ENCODE measurements at places on chromosomes 16 and 17. TPM values are rescaled to one million over a fixed set of nuclear protein-coding genes. Genes with fewer than 3 reads are reported as not detected.
A peak's percentile ranks its signal among the peaks of the same experiment; 100 is the strongest.

DNA sequence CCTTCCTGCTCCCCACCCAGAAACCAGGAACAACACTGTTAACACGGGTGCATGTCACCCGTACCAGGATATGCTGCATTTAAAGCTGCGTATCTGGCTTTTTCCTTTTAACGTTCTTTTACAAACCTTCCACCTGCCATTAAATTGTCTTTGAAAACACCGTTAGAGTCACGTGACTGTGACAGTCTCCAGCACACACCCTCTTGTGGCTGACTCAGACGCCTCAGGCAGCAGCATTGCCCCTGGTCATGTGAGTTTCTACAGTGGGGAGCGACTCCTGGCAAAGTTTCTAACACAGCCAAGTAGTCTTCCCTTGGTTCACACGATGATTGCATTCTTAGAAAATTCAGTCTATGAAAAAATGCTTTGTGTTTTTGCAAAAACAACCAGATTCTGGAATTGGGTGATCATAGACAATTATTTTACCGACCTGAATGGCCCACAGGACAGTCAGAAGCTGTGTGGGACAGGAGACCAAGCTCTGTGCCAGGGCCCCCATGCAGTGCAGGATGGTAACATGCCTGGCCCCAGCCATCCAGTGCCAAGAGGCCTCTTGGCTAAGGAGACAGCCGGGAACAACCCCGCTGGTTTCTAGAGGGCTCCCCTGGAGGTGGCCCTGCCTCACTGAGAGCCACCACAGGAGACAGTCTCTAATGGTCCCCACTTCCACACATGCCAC is 199.1 kb downstream of the KATNIP start:
- no peak for DNase-seq

DNA sequence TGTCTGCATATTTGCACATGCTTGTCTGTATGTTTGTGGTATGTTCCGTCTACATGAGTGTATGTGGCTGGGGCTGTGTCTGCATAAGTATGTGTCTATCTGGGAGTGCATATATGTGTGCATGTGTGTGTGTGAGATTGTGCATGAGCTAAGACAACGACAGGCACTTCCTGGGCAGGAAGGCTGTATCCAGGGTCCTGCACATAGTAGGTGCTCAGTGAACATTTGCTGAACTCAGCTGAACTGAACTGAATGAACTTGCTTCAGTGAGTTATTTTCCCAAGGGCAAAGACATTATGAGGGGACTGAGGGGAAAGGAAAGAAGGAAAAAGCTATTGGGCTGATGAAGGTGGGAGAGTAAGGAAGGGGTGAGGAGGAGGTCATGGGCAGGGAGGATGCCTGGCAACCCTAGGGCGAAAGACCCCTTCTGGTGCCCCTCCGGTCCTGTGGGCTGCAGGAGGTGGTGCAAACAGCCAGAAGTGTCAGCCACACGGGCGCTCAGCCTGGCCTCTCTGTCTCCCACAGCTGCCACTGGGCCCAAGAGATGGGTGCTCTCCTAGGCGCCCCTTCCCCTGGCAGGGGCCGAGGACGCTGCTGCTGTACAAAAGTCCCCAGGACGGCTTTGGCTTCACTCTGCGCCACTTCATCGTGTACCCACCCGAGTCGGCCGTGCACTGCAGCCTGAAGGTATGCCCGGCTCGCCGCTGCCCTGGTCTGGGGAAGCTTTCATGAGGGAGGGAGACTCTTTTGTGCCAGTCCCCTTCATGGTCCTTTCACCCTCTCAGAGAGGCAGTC is 29.5 kb downstream of the ARHGAP23 start:
- no peak for DNase-seq

DNA sequence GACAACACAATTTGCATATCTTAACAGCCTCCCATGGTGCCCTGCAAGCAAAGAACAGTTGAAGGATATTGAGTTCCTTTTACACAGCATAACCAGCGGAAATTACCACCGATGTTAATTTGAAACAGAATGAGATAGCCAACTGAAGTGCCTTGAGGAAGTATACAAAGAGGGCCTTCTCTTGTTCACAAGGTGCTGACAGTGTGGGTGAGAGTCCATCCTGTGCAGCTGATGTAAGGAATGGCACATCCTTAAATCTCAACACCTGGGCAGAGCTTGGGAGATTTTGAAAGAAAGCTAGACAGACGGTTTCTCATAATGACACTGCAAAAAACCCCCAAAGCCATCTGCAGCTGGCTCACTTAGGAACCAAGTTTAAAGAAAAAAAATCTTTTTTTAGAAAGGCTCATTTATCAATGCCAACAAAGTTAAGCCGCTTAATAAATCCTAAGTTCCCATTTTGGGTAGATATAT is 818.6 kb downstream of the KCNJ2 start:
- no peak for DNase-seq

Gene OTOP3
- not detected for total RNA-seq

DNA sequence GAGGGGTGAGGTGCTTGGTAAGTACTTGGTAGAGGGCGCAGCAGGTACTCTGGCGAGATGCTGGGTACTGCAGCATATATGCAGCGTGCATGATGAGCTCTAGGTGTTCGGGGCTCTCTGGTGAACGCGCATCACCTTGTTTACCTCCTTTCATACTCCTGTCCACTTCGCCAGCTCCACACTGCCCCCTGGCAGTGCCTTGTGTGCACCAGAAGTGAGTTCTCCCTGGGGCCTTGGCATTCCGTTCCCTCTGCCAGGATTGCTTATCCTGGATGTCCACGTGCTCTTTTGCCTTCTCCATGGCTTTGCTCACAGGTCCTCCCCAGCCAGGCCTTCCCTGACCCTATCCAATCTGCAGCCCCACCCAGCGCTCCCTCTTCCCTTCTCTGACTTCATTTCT is 154.2 kb downstream of the MRM1 start:
- no peak for DNase-seq

DNA sequence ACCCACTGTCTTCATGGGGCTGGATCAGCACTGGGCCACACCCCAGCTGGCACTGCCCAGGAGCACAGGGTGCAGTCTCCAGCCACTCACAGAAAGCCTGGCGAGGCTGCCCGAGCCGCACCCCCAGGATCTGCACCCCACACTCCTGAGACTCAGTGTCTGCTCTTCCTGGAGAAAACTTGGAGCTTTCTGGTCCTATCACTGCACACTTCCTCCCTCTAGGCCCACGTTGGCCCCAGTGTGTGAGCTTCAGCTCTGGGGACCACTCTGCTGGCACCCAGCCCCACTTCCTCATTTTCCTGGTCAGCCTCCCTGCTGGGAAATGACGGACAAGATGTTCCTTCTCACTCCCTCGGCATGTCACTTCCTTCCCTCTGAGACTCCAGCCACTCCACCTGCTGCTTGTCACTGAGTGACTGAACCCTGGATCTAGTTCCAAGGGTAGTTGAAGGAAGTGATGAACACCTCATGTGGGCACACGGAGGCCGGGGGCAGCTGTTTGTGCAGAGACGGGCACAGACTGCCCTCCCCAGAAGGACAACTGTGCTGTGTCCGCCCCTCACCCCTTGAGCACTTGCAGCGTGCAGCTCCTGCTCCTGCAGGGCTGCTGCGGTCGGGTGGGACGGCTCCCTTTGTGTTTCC is 29.0 kb downstream of the ZC3H18 start:
- DNase-seq, result no peak

DNA sequence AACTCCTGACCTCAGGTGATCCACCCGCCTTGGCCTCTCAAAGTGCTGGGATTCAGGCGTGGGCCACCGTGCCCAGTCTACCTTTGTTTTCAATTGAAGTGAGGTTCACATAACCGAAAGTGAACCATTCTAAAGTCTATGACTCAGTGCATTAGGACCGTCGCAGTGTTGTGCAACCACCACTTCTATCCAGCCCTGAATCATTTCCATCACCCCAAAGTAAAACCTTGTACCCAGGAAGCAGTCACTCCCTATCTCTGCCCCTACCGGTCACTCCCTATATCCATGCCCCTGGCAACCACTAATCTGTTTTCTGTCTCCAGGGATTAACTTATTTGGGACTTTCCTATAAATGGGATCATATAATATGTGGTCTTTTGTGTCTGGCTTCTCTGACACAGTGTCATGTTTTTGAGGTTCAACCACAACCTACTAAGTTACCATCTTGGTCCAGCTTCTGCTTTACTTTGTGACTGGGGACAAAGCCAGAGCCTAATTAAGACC is 28.3 kb upstream of the CDC42EP4 start:
- DNase-seq, result no peak

DNA sequence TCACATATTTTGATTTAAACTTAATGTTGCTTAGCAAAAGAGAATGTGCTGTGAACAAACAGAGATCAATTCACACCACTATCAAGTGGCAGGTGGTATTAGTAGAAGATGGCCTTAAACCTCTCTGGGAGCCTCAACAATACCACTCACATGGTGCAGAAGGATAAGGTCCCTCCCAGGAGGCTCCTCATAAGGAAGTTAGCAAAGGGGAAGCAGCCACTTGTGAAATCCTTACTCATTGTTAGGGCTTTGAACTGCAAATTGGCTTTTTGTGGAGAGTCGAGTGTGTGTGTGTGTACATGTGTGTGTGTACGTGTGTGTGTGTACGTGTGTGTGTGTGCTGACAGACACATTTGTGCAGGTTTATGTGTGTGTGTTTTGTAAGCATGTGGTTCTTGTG is 48.9 kb upstream of the ASIC2 start:
- DNase-seq, result no peak

Gene GUCY2D
- not detected for total RNA-seq

Gene CDH1
- 3.2 TPM for total RNA-seq

Gene CCL7
- not detected for total RNA-seq

Gene MYH13
- total RNA-seq, result not detected

- DNase-seq, result no peak
Observed at GRCh38 chr16:66681676-66682075, 14.9 kb downstream of the CMTM4 start.

Gene TTYH2
- total RNA-seq, result 142 TPM

- DNase-seq, result no peak
Observed at GRCh38 chr16:75236736-75237397, 14.6 kb downstream of the BCAR1 start.

DNA sequence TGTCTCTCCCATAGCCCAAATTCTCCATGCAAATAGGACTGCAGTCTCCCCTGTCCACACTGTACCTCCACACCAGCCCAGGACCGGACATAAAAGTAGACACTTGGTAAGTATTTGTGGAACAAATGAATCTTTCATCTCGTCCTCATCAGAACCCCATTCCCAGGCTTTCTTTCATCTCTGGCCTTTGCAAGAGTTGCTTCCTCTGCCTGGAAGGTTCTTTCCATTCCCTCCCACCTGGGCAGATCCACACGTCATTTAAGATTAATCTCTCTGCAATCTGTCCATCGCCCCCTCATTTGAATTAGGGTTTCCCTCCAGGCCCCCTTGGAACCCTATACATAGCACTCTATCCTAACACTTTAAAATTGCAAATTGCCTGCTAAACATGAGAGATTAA is 3.9 kb upstream of the NXPH3 start:
- no peak for DNase-seq

Gene P2RX5
- 23.4 TPM for total RNA-seq

GRCh38 chr17:63644846-63645245 is 22.6 kb downstream of the MAP3K3 start:
- DNase-seq, result no peak

Gene CDH5
- total RNA-seq, result 14.5 TPM

Gene HID1
- 148 TPM for total RNA-seq

GRCh38 chr17:31457391-31458234 is 66.1 kb downstream of the RAB11FIP4 start:
- no peak for DNase-seq

DNA sequence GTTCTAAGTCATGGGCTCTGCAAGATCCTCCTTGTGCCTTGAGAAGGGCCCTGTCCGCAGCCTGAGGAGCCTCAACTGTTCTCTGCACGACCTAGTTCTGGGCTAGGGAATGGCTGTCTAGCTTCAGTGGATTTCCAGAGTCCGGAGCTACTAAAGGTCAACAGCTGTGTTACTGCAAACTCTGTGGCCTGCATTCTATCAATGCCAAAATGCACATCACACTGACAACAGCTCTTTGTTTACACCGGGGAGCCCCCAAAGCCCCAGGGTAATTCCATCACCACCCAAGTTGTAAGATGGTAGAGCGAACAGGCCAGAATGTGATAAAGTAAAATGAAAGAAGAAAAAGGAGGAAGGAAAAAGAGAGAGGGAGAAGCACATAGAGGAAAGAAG is 610.2 kb downstream of the MAF start:
- DNase-seq, result peak; percentile 61

Gene RAB37
- total RNA-seq, result 24.7 TPM
